ENCODE measurements at places on chromosomes 2 and 18. TPM values are rescaled to one million over a fixed set of nuclear protein-coding genes. Genes with fewer than 3 reads are reported as not detected.

The TMEM178A gene
- 3.5 TPM for total RNA-seq

The NEMP2 gene
- 2.7 TPM for total RNA-seq

The ALPG gene
- not detected for total RNA-seq

The ANKRD36B gene
- 17.8 TPM for total RNA-seq

The LCT gene
- total RNA-seq, result under 0.01 TPM

The TMEM163 gene
- total RNA-seq, result 0.08 TPM

The KCNF1 gene
- total RNA-seq, result not detected

The HRH4 gene
- 0.08 TPM for total RNA-seq

The KCNIP3 gene
- 2.9 TPM for total RNA-seq

The SLC23A3 gene
- 2.5 TPM for total RNA-seq

The CCDC148 gene
- 0.35 TPM for total RNA-seq

The CNDP1 gene
- total RNA-seq, result not detected

The EVX2 gene
- total RNA-seq, result not detected

The TWIST2 gene
- 171 TPM for total RNA-seq

The FER1L5 gene
- 0.30 TPM for total RNA-seq

The FBXO48 gene
- 0.23 TPM for total RNA-seq

The ATG16L1 gene
- 25.1 TPM for total RNA-seq

The SERPINB12 gene
- not detected for total RNA-seq

The CDCA7 gene
- total RNA-seq, result 0.23 TPM

The ZNF396 gene
- 1.6 TPM for total RNA-seq

The CLIP4 gene
- total RNA-seq, result 41.3 TPM

The ABCB11 gene
- total RNA-seq, result not detected

The HAUS1 gene
- 25.6 TPM for total RNA-seq

The BABAM2 gene
- total RNA-seq, result 14.2 TPM

The ACOXL gene
- total RNA-seq, result not detected

The ALPI gene
- not detected for total RNA-seq

The GPAT2 gene
- total RNA-seq, result 12.7 TPM

The BOK gene
- 4.9 TPM for total RNA-seq

The ANKAR gene
- total RNA-seq, result 4.4 TPM

The VWA3B gene
- not detected for total RNA-seq

The ACTG2 gene
- 0.35 TPM for total RNA-seq

The GALR1 gene
- under 0.01 TPM for total RNA-seq

The GTF2A1L gene
- total RNA-seq, result 0.98 TPM

The PROKR1 gene
- not detected for total RNA-seq

The MARCO gene
- total RNA-seq, result not detected

The LYG2 gene
- not detected for total RNA-seq

The POMC gene
- 0.59 TPM for total RNA-seq

The ALPP gene
- total RNA-seq, result not detected

The IL18R1 gene
- 1.1 TPM for total RNA-seq

The SH3RF3 gene
- total RNA-seq, result 2.0 TPM

The SERPINB10 gene
- total RNA-seq, result not detected

The ASB18 gene
- not detected for total RNA-seq

The DYNAP gene
- total RNA-seq, result not detected

The SAG gene
- total RNA-seq, result not detected

The KRCC1 gene
- total RNA-seq, result 5.5 TPM

The OSBPL6 gene
- total RNA-seq, result 0.98 TPM

The ALLC gene
- not detected for total RNA-seq

The ERBB4 gene
- 5.0 TPM for total RNA-seq

The HOXD13 gene
- total RNA-seq, result not detected

The DSC2 gene
- 0.23 TPM for total RNA-seq

The TMX3 gene
- 61.6 TPM for total RNA-seq

The CIDEA gene
- total RNA-seq, result not detected

Measured in smooth muscle cell of the coronary artery (primary cell).